ENCODE measurements at places on chromosomes 12 and 14. TPM values are rescaled to one million over a fixed set of nuclear protein-coding genes. Genes with fewer than 3 reads are reported as not detected.

The LYSET gene
- 8.3 TPM for total RNA-seq

The TUNAR gene
- not detected for total RNA-seq

The SVOP gene
- total RNA-seq = 0.08 TPM

The C2CD5 gene
- total RNA-seq = 15.1 TPM

The PIK3C2G gene
- not detected for total RNA-seq

The GLS2 gene
- 1.7 TPM for total RNA-seq

The CAND1 gene
- 23.1 TPM for total RNA-seq

The CPNE6 gene
- total RNA-seq = not detected

The OR6C68 gene
- total RNA-seq = not detected

The EFS gene
- total RNA-seq = 6.3 TPM

The CNTN1 gene
- 0.16 TPM for total RNA-seq

- DNase-seq = no peak
These were observed 124.0 kb downstream of the APAF1 start for GRCh38 chr12:98769068-98769467.

DNA sequence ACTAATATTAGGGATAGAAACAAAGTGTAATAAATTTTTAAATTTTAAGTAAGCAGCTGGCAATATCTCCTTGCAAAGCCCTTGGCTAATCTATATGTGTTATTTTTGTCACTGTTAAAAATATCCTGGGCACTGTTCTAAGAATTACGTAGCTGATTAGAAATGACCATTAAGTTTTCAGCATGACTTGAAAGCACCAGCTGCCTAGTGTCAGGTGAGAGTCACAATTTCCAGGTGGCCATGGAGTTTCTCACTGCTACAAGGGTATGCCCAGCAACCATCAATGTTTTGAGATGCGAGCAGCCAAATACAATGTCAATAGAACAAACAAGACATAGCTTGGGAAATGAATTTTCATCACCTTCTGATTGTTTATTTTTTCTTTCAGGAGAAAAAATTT, 23.3 kb upstream of the GYS2 start:
- DNase-seq = no peak

- DNase-seq = no peak
These were observed 19.7 kb upstream of the FGD4 start for GRCh38 chr12:32379667-32380066.

GRCh38 chr12:43029971-43030370, 440.4 kb upstream of the PRICKLE1 start:
- no peak for DNase-seq

DNA sequence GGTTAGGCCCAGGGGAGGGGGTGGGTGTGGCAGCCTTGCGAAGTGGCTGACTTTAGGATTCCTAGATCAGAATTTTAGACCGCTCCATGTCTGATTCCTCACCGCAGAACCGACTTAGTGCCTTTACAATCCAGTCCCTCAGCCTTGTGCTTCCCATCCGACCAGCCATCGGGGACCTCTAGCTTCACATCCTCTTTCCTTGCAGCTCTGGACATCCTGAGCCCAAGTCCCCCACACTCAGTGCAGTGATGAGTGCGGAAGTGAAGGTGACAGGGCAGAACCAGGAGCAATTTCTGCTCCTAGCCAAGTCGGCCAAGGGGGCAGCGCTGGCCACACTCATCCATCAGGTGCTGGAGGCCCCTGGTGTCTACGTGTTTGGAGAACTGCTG, 557 bp downstream of the COPS7A start:
- DNase-seq = no peak

DNA sequence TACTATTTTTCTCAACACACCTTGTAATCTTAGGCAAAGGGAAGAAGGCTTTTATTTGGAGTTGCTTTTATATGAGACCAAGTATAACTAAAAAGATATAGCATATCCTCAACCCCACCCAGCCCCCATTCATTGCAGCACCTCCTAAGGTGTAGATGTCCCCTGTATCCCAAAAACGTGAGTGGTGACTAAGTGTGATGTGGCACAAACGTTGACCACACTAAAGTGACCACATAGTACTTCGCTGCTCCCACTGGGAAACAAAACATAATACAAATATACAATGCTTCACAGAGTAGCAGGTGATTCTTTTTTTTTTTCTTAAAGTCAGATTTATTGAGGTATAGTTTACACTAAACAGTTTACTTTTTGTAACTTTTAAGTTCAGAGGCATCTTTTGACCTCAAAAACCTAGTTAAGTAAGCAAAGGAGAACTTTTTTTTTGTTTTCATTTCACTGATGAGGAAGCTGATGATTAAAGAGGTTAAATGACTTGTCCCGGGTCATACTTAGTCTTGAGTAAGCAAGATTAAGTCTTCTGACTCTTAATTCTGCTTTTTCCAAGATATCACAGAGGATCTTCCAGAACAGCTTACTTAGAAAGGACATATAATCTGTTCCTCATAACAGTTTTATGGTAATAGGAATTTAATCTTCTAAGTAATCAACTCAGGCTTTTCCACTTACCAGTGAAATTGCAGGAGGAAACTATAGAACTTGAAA, 245.2 kb upstream of the PLEKHG7 start:
- no peak for DNase-seq

DNA sequence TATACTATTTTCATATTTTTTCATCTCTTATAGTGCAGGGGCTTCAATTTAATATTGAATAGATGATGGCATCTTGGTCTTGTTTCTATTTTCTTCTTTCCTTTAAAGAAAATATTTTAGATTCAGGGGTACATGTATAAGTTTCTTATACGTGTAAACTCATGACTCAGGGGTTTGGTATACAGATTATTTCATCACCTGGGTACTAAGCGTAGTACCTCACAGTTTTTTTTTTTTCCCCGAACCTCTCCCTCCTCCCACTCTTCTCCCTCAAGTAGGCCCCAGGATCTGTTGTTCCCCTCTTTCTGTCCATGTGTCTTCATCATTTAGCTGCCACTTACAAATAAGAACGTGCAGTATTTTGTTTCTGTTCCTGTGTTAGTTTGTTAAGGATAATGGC, 172.6 kb downstream of the TMTC3 start:
- DNase-seq = no peak

GRCh38 chr12:76391461-76391860, 43.2 kb upstream of the BBS10 start:
- DNase-seq = no peak

DNA sequence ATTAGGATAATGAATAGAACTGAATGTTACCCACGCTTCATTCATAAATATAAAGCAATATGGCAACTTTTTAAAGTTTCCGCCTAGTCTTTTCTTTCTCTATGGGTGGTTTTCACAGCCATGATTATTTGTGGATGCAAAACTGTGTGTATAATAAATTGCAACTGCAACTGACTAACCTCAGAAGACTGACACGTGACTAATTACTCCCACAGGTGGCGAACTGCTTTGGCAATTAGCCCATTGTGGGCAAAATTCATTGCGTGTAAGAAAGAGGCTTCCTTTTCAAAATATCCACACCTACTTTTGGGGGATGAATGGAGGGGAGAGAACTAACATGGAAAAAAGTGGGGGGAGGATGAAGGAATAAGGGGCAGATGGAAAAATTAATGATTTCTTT, 79.0 kb downstream of the SLC25A21 start:
- DNase-seq = no peak

DNA sequence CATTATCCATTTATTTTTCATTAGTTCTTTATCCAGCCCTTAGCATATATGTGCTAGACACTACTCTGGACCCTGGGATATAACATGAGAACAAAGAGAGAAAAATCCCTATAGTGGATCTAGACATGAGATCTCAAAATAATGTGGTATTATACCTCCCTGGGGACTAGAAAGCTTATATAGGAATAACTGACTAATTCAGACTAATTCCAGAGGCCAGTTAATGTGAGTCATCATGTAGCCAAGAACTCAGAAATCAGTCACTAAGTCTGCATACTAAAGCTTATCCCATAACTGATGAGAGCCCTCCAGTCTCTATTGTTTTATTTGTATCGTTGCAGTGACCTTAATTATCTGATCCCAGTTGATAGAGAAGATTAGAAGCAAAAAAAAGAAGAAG, 267.1 kb upstream of the RGS6 start:
- no peak for DNase-seq

- no peak for DNase-seq
These were observed 34.2 kb upstream of the PRMT8 start for GRCh38 chr12:3456809-3457208.

GRCh38 chr12:28082096-28082495, 108.2 kb upstream of the CCDC91 start:
- no peak for DNase-seq

DNA sequence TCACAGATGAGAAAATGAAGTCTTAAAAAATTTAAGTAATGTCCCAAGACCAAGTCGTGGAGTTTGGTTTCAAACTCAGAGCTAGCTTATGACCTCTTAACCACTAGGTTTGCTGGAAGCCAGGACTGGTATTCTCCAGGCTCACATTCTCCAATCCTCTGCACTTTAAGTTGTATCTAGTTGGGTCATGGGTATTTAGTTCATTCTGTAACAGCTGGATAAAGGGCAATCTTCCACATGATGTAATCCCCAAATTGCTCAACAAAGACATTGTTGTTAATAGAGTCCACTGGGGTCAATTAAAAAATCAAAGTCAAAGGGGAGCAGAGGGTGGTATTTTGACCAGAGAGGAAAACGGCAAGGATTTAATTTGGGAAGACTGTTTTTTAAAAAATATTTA, 17.8 kb upstream of the GAS2L3 start:
- DNase-seq = no peak

- DNase-seq = no peak
These were observed 20.9 kb downstream of the SYT1 start for GRCh38 chr12:78885466-78885865.

DNA sequence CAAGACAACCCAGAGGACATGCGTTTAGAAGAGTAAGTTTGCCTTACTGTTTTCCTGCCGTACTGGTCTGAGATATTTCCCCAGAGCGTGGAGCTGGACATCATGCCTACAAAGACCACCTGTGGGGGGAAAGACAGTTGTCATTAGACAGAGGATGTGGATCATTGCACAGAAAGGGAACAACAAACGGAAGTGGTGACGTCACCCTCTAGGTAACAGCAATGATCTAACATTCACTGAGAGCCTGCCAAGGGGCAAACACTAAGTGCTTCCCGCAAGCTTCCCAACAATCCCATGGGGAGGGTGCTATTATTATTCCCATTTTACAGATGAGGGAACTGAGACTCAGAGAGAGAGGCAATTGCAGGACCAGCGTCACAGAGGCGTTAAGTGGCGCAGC, 48.5 kb downstream of the SVOP start:
- DNase-seq = no peak

- no peak for DNase-seq
These were observed 1.1 kb upstream of the NDUFA12 start for GRCh38 chr12:95004610-95005009.

DNA sequence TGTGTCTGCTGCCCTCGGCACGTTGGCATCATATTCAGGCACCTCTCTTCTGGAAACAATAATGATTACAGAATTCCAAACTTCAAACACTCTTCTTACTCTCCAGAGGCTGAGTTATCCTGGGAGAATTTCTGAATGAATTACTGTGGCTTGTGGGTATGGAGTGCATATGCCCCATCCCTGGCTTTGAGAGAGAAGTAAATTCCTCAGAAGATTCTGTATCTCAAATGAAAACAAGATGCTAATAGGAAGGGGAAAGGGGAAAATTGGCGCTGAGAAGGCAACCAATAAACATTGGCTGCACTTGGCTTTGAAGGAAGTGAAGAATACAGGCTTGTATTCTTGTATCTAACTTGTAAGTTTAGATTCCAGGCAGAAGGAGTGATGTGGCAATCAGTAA, 132.0 kb upstream of the NOVA1 start:
- DNase-seq = no peak

- no peak for DNase-seq
These were observed 61.6 kb upstream of the GZMB start for GRCh38 chr14:24695265-24696241.

- DNase-seq = no peak
These were observed 45.8 kb upstream of the HMGA2 start for GRCh38 chr12:65778258-65779090.

DNA sequence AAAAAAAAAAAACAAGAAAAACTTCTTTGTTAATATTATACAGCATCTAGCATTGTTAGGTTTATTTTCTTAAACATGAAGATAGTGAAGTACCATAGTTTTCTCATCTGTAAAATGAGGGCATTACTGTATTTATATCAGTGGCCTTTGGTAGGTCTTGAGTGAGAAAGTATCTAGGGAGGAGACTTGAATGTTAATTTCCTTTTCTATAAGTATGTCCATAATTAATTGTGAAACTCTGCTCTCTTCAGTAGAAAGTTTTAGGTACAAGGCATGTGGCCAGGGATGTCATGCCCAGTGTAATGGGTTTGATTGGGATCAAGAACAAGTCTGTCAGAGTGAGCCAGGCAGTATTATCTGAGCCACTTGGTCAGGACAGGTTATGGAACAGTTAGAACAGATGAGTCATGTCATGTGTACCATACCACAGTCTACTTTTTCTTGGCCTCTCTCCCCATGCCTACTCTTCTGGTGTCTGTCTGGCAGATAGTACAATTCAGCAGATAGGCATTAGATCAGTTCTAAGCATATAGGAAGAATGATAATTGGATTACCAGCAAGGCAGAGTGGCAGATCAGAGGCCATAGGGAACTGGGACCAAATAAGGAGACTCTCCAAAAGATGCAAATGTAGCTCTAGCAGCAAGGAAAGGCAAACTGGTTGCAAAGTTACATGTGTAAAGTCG, 30.4 kb downstream of the FBXO34 start:
- no peak for DNase-seq
